ENCODE measurements at places on chromosomes 4 and X.

GRCh38 chrX:129961180-129962083, 21.0 kb upstream of the BCORL1 start:
- DNase-seq = peak; percentile 23

DNA sequence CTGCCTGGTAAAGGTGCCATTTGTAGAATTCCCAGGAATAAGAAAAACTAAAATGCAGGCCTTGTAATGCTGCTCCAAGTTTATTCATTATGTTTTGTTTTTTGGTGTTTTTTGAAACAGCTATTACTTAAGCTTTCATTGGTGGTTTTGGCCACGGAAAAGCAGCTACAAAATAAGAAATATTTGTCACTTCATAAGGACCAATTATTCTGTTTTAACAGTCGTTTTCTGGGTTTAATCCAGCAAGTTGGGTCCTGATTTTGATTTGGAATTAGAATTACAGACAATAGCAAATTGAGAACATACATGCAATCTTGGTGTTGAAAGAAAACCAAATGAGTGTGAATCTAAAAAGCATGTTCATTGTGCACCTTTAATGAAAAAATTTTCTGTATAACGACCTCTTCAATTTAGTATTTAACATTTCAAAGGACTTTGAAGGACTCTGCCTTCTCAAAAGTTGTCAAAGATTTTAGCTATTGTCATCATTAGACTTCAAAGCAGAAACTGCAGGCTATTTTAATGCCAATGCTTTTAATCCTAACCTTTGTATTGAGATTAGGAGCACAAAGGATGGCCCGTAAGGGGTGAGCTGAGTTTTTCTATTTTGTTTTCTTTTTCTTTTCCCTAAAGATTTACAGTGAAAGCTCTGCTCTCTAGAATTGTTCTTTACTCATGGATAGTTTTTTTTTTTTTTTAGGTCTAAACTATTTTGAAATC, 26.7 kb upstream of the STOX2 start:
- no peak for DNase-seq

- no peak for DNase-seq
Observed at GRCh38 chr4:107640197-107640596, 79.8 kb downstream of the PAPSS1 start.

DNA sequence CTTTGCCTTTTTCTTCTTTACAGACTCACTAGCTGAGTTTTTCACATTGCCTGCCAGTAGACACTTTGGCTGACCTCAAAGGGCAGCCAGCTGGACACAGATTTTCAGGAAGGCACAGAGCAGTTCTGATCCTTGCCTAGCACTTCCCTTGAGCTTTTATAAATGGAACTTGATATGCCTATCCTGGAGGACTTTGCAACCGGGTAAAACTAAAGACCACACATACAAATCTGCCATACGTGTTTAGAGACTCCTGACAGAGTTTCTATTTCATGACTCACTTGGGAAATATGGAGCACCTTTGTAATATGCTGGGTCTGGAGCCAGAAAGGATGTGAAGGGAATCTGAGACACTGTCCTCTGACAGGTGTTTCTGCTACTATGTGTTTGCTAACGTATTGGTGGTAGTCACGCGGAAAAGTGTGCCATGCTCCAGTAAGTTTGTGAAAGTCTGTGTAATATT, 56.7 kb upstream of the RASSF6 start:
- no peak for DNase-seq

GRCh38 chr4:135244056-135244455, 1042.5 kb upstream of the PABPC4L start:
- DNase-seq = no peak
